ENCODE measurements at places on chromosomes 5 and 9.
A peak's percentile ranks its signal among the peaks of the same experiment; 100 is the strongest.

- no peaks in the 10 kb centered on the region for H3K4me1 ChIP-seq
- no peaks in the 10 kb centered on the region for H3K27me3 ChIP-seq
- H3K27ac ChIP-seq = no peak overlapping the region
- H3K4me3 ChIP-seq = no peak overlapping the region
- DNase-seq = no peak
These were observed 45.6 kb upstream of the SPTLC1 start for GRCh38 chr9:92160786-92161185.

GRCh38 chr5:143309661-143310431, 93.6 kb downstream of the NR3C1 start:
- H3K27me3 ChIP-seq = no peaks in the 10 kb centered on the region
- no peak overlapping the region for H3K4me3 ChIP-seq
- DNase-seq = no peak
- no peak overlapping the region for H3K27ac ChIP-seq
- H3K4me1 ChIP-seq = no peaks in the 10 kb centered on the region

GRCh38 chr5:129904667-129905472, 605 bp downstream of the CHSY3 start:
- DNase-seq = peak; percentile 32
- peaks cover 2% of the 10 kb centered on the region for H3K4me1 ChIP-seq
- H3K27me3 ChIP-seq = no peaks in the 10 kb centered on the region
- no peaks in the 10 kb centered on the region for H3K36me3 ChIP-seq

GRCh38 chr5:141513627-141514329, 24.9 kb downstream of the PCDHGC5 start:
- H3K4me1 ChIP-seq = peaks cover 10% of the 10 kb centered on the region
- DNase-seq = peak; percentile 57
- H3K4me3 ChIP-seq = peak overlapping the region; percentile 27
- H3K27me3 ChIP-seq = no peaks in the 10 kb centered on the region

GRCh38 chr9:124389146-124389939, 25.9 kb downstream of the PSMB7 start:
- H3K36me3 ChIP-seq = no peaks in the 10 kb centered on the region
- H3K27me3 ChIP-seq = no peaks in the 10 kb centered on the region
- DNase-seq = no peak
- no peak overlapping the region for H3K27ac ChIP-seq
- H3K4me1 ChIP-seq = peaks cover 36% of the 10 kb centered on the region

DNA sequence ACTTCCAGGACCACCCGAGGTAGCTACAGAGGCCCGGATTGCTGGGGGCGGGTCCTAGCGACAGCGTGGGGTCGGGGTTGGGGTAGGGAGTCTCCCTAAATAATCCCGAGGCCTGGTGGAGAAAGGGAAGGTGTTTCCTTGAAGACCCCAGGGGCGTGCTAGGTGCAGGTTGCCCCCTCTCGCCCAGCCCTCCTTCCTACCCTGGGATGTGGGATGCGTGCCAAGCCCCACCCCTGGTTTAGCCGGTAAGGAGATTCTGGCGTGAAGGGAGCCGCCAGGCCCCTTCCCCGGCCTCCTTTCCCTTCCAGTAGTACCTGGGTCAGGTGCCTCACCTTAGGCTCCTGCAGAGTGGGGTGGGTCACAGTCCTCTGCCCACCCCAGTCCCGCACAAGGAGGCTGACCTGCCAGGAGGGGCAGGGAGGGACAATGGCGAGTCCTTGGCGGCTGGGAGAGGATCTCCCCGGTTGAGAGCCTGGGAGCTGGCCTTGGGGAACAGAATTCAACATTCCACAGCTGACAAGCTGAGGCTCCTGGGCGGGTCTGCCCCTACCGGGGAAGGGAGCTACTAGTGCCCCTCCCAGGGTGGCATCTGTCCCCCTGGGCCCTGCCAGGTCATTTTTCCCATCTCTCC, 674 bp downstream of the TSPAN17 start:
- DNase-seq = peak; percentile 80
- no peaks in the 10 kb centered on the region for H3K36me3 ChIP-seq
- no peaks in the 10 kb centered on the region for H3K27me3 ChIP-seq

GRCh38 chr9:128190013-128190412, 1.4 kb downstream of the CIZ1 start:
- H3K36me3 ChIP-seq = peaks cover 3% of the 10 kb centered on the region
- no peak overlapping the region for H3K4me3 ChIP-seq
- H3K27me3 ChIP-seq = no peaks in the 10 kb centered on the region
- no peak for DNase-seq

GRCh38 chr5:171537070-171537849, 117.8 kb downstream of the FGF18 start:
- H3K4me1 ChIP-seq = no peaks in the 10 kb centered on the region
- DNase-seq = no peak
- H3K36me3 ChIP-seq = no peaks in the 10 kb centered on the region
- H3K27me3 ChIP-seq = no peaks in the 10 kb centered on the region
- no peak overlapping the region for H3K4me3 ChIP-seq

DNA sequence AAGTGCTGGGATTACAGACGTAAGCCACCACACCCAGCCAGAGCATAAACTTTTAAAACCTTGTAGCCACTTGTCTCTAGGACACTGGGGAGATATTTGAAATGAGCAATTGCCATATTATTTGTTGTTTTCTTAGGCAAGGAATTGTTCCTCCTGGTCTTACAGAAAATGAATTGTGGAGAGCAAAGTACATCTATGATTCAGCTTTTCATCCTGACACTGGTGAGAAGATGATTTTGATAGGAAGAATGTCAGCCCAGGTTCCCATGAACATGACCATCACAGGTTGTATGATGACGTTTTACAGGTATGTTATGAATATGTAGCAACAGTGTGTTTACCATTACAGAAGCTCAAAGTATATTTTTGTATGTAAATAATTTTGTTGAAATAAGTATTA, 30.5 kb downstream of the SFXN1 start:
- peaks cover 45% of the 10 kb centered on the region for H3K36me3 ChIP-seq
- H3K4me1 ChIP-seq = no peaks in the 10 kb centered on the region
- DNase-seq = no peak
- H3K4me3 ChIP-seq = no peak overlapping the region

DNA sequence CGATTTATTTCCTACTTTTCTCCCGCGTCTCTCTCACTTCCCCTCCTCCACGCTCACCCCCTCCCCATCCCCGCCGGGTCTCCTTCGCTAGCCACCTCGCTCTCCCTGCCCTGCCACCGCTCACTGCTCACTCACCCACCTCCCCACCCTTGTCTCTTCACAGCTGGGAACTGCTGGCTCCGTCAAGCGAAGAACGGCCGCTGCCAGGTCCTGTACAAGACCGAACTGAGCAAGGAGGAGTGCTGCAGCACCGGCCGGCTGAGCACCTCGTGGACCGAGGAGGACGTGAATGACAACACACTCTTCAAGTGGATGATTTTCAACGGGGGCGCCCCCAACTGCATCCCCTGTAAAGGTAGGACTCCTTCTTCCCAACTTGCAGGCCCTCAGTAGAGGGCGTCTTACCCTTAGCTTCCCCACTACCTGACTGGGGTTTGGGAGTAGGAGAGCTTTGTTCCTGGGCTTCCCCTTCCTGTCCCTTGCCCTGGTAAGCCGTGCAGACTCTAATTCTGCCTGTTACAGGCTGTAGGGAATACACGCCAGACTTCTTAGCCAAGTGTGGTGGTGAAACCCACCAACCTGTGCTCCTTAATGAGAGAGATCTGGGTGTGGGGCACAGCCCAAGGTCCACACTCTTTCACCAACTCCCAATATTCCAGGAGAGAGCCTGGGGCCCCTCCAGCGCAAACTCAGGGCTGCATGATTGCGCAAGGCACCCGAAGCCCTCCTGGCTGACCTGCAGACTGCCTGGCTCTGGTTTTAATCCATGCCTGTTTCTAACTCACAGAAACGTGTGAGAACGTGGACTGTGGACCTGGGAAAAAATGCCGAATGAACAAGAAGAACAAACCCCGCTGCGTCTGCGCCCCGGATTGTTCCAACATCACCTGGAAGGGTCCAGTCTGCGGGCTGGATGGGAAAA, 2.5 kb downstream of the FST start:
- H3K4me1 ChIP-seq = peaks cover 35% of the 10 kb centered on the region
- H3K27me3 ChIP-seq = no peaks in the 10 kb centered on the region
- H3K27ac ChIP-seq = peak overlapping the region; percentile 87
- peak overlapping the region; percentile 82 for H3K4me3 ChIP-seq

DNA sequence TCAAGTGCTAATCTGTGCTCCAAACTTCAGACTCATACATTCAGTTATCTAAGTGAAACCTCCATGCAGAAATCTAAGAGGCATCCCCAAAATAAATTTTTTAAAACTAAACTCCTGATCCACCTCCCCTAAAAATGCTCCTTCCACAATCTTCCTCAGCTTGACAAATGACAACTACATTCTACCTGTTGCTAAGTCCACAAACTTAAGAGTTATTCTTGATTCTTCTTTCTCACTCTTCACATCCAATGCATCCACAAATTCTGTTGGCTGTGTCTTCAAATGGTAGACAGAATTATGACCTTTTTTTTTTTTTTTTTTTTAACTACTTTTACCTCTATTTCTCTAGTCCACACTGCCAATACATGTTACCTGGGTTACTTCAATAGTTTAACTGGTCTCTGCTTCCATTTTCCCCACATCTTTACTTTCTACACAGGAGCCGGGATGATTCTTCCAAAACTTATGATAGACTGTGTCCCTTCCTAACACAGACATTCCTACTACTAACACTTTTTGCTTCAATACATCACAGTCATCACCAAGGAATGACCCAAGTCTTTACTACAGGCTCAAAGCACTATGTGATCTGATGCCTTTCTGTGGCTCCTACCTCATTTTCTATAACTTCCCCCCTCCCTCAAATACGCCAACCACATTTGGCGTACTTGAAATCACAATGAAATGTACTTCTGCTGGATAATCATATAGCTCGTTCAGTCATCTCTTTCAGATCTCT, 143.6 kb downstream of the PDE4D start:
- H3K27me3 ChIP-seq = no peaks in the 10 kb centered on the region
- no peak overlapping the region for H3K4me3 ChIP-seq
- no peaks in the 10 kb centered on the region for H3K36me3 ChIP-seq
- no peak overlapping the region for H3K27ac ChIP-seq
- DNase-seq = no peak

DNA sequence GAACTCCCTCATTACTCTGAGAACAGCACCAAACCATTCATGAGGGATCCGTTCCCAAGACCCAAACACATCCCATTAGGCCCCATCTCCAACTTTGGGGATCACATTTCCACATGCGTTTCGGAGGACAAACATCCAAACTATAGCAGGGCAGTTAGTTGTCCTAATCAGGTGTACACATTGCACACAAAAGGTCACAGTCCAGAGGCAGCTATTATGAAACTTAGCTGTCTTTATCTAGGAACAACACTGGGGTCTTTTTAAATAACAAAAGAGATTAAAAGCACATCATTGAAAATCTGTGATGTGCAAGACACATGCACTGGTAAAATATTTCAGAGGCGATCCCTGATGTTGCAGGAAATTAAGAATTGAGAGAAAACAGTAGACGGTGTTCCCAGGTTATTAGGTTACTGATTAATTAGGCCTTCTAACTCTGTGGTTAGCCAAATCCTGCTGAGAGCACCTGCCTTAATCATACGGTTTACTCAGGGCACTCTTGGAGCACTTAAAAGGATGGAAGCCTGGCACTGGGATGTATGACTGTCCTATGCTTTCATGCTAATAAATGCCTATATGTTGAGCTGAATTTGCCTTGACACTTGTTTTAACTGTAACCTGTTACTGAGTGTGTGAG, 1574.5 kb upstream of the WWC1 start:
- no peak for DNase-seq
- no peaks in the 10 kb centered on the region for H3K36me3 ChIP-seq

GRCh38 chr9:127502706-127503378, 51.5 kb downstream of the LRSAM1 start:
- no peaks in the 10 kb centered on the region for H3K27me3 ChIP-seq
- no peaks in the 10 kb centered on the region for H3K4me1 ChIP-seq
- DNase-seq = no peak
- no peak overlapping the region for H3K27ac ChIP-seq
- H3K4me3 ChIP-seq = no peak overlapping the region
- peaks cover 4% of the 10 kb centered on the region for H3K36me3 ChIP-seq
